ENCODE measurements at places on chromosomes 1 and 21. TPM values are rescaled to one million over a fixed set of nuclear protein-coding genes. Genes with fewer than 3 reads are reported as not detected.

- no peak for DNase-seq
These were observed 196.7 kb upstream of the GALNT2 start for GRCh38 chr1:229870381-229870780.

DNA sequence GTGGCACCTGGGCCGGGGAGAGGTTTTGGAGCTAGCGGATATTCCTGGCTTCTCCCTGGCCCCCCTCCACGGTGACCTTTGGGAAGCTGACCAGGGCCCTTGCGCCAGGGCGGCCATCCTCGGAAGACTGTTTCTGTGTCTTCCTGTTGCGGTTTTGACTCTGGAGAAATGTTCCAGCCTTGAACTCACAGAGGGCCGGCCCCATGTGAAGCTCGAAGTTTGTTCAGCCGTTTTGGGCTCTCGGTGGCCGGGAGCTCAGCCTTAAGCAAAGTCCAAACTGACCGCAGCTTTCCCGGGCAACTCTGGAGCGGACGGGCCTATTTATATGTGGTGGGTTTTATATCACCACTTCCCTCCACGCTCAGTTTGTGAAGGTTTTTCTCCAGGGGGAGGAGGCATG, 17.0 kb upstream of the WNT4 start:
- DNase-seq, result no peak

- DNase-seq, result no peak
These were observed 7.8 kb upstream of the CHI3L2 start for GRCh38 chr1:111219557-111220286.

DNA sequence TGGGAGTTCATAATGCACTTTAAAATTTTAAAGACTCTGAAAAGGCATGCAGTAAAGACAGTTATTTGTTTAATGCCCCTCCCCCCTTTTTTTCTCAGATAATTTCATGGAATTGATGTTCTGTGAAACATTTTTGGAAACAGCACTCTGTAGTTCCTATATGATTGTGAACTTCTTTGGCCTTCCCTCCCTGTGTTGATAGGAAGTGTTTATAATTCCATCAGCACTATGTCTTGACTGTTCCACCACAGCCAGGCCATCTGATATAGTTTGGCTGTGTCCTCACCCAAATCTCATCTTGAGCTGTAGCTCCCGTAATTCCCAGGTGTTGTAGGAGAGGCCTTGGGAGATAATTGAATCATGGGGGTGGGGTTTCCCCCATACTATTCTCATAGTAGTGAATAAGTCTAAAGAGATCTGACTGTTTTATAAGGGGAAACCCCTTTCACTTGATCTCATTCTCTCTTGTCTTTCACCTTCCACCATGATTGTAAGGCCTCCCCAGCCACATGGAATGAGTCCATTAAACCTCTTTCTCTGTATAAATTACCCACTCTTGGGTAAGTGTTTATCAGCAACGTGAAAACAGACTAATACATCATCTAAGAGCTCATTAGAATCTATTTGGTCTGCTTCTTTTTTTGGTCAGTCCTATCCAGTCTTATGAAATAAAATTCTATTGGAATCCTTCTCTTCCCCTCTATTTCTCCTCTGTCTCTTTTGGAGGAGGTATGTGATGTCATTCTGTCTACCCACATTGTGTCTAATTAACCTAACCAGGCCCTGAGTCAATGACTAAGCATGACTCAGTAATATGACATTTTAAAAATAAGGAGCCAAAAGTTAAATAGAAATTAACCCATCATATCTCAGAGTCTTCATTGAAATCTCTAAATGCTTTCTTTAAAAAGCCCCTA, 8.9 kb downstream of the CCDC185 start:
- DNase-seq, result no peak

GRCh38 chr1:113881661-113882060, 5.7 kb downstream of the BCL2L15 start:
- no peak for DNase-seq

The CD1B gene
- not detected for total RNA-seq

DNA sequence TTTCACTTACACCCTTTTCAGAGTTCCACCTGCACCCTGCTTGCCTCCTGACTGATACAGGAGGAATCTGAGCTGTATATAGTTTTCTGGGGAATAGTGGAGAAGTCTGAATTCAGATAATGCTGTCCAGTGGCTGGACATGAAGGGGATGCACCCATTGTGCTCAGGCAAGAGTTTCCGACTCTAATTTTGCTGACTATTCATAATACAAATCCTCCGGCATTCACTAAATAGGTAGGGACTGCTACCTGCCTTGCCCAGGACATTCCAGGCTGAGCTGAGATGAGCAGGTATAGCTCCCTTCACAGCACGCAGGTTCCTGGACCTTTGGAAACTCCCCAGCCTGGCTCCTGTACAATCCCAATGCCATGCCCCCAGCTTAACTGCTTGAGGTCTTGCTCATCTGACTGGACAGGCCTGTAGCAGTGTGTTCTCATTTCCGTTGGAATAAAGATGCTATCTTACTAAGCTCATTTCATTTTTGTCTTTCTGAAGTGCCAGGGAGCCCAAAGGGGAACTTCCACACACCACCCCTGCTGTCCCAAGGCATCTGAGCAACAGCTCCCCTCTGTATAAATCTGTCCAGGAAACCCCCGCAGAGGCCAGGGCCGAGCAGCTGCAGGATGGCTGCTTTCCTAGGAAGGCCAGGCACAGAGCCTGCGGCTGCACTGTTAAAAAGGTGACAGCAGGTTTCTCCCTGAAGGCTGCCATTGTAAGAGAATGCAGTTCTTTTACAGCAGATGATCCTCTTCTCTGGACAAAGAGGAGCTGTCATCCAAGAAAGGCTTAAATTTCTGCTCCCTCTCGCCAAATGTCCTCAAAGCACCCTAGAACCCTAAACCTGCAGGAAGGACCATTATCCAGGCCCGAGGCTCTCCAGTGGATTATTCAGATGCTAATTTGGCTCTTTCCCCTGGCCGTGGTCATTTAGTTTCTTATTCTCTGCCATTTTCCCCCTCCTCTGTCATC, 21.7 kb upstream of the VASH2 start:
- no peak for DNase-seq

- DNase-seq, result no peak
These were observed 90.6 kb upstream of the NGF start for GRCh38 chr1:115428676-115429075.

- DNase-seq, result no peak
These were observed 162.1 kb downstream of the HHAT start for GRCh38 chr1:210490781-210491180.

The SLAMF8 gene
- 4.4 TPM for total RNA-seq

The C1orf226 gene
- 2.3 TPM for total RNA-seq

GRCh38 chr21:31115249-31115648, 77.0 kb upstream of the KRTAP19-8 start:
- no peak for DNase-seq

DNA sequence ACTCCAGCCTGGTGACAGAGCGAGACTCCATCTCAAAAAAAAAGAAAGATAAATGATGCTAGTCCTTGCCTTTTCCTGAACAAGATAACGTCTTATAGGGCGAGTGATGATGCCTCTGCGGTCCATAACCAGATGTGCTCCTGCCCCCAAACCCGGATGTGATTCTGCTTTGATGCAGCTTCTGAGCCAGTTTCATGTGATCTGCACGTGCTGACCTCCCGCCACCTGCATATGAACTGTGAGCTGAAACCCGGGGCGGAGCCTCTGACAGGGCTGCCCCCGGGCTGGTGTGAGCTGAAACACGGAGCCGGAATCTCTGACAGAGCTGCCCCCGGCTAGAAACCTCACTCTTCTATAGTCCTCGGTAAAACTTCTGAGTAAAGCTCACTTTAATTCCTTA, 1.3 kb downstream of the KRTAP12-4 start:
- DNase-seq, result no peak

GRCh38 chr1:17599291-17599953, 59.9 kb downstream of the ARHGEF10L start:
- no peak for DNase-seq
